GM12891 (cell line): ENCODE measurements at places on chromosomes 3 and 15.

DNA sequence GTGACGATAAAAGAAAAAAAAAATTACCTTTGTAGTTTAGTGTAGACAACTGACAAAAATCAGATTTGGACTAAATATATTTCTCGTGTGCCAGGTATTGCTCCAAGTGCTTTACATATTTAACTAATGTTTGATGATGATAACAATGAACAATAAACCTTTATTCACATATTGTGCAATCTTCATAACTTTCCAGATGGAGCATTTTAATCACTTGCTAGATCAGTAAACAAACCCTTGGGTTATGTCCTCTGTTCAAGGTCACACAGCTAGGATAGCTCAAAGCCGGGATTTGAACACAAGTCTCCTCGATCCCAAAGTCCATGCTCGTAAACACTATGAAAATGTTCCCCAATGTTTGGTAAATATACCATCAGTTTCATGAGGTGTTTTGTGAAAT lies 14.5 kb downstream of the NCEH1 start:
- no peak for DNase-seq

GRCh38 chr15:33860754-33861153 lies 107.5 kb upstream of the CHRM5 start:
- DNase-seq = no peak

DNA sequence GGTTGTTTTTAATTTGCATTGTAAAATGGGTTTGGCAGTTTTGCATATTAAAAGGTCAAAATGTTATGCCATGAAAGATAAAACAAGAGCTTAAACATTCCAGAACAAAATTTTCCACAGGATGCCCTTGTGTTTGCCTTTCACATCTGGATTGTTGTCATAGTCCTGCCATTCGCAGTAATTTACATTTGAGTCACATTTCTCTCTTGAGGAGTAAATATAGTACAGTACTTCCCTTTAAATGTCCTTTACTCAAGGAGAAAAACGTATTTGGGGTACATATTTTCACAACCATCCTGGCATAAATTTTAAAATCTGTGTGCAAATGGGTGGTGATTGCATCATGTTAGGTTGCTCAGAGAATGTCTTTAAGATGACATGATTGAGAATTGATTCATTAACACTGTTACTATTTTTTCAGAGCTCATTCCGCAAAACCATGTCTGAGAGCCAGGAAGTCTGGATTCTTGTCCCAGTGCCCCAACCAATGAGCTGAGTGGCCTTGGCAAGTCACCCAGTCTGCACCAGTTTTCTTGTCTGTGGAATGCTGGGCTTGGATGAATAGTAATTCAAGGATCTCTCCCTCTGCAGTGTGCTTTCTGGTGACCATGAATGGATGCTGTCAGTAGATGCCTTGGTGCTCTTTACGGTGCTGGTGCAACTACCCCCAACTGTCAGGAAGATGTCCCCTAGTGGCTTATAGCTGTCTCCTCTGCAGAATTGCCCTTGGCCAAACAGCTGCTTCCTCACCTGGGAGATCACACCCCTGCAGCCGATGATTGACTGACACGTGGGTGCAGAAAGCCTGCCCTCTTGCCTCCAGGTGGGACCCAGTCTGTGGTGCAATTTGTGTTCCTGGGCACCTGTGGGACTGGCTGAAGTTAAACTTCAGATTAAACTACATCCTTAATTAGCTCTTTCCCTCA lies 43.0 kb downstream of the ABHD5 start:
- no peak for DNase-seq

DNA sequence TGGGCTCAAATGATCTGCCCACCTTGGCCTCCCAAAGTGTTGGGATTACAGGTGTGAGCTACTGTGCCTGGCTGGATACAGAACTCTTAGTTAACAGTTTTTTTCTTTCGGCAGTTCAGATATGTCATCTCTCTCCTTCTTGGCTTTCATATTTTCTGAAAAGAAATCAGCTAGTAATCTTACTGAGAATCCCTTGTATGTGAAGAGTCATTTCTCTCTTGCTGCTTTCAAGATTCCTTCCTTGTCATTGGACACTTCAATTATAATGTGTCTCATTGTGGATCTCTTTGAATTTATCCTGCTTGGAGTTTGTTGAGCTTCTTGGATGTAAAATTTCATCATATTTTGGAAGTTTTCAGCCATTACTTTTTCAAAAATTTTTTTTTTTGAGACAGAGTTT lies 17.0 kb downstream of the TRIM69 start:
- no peak for DNase-seq

DNA sequence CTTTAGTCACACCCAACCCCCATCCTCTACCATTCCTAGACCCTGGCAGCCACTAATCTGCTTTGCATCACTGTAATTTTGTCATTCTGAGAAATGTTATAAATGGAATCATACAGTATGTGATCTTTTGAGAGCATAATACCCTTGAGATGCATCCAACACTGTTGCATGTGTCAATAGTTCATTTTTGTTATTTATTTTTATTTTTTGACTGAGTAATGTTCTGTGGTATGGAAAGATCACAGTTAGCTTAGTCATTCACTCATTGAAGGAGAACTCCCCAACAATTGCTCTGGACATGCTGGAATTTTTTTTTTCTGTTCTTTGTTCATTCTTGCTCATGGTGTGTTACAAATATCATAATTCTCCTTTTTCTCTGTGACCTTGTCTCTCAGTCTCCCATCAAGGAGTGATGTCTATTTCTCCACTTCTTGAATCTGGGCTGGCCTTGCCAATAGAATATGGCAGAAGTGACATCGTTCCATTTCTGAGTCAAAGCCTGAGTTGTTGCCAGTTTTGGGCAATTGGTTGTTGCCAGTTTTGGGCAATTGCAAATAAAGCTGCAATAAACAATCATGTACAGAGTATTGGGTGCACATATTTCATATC lies 6.8 kb upstream of the ADPGK start:
- DNase-seq = no peak

GRCh38 chr3:64773137-64773536 lies 85.3 kb upstream of the ADAMTS9 start:
- DNase-seq = no peak

DNA sequence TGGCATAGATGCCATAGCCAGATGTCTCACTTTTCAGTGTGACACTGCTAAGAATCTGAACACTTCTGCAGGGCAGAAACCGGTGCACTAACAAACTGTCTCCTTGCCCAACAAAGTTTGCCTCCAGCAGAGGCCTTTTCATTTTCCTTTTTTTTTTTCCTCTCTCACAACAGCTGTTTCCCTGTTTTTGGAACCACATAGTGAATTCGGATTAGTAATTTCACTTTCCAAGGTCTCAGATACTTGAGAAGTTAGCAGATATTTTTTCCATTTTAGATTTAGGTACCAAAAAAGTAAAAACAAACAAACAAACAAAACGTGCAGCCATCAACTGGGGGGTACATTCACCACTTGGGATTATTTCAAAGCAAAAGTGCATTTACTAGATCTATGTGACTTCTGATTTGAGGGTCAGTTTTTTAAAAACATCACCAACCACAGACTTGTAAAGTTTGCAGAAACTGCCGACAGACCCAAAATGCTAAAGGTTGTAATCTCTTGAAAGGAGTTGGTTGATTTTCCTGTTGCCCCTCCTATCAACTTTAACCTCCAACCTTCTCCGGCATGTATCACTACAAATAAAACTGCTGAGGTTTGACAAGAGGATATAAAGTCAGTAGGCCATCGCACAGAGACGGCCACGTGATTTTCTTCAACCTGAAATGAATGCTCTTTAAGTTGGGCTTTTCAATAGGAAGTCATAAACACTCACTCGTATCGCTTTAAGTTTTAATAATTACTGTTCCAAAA lies 169.1 kb downstream of the CDIN1 start:
- no peak for DNase-seq

DNA sequence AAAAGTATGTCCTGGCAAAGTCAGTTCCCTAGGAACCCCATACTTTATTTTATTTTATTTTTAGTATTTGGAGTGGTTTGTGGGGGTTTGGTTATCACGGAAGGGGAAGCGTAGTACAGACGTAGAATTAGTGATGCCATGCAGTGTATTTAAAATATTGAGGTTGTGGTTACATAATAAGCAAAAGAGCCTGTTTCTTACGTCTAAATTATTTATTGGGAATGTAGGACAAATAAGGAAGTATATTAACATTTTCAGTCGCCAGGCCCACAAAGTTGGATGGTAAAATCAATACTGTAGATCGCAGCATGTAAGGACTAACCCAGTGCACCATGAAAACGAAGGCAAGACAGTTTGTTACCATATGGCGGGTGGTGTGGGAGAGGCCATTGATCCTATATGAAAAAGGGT lies 558 bp downstream of the DTWD1 start:
- no peak for DNase-seq

GRCh38 chr3:17013050-17013449 lies 128.3 kb downstream of the PLCL2 start:
- no peak for DNase-seq

- no peak for DNase-seq
These were observed 26.0 kb upstream of the MAGEF1 start for GRCh38 chr3:184737641-184738505.

GRCh38 chr3:63578858-63579257 lies 73.6 kb upstream of the SNTN start:
- no peak for DNase-seq

DNA sequence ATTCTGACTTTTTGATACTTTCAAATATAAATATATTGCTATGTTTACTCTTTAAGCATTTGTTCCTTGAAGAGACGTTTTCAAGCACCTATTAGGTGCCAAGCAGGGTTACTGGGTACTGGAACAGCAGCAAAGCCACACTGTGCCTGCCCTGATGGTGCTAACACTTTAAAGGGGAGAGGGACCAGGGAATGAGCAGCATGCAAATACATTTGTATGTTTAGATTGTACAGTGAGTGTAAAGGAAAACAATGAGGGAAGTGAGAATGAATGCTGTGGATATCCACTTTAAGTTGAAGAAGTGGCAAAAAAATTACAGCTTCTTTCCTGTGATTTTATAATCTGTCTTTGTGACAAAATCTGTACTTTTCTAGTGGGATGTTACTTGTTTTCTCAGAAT lies 400.2 kb upstream of the ATP11B start:
- DNase-seq = no peak

DNA sequence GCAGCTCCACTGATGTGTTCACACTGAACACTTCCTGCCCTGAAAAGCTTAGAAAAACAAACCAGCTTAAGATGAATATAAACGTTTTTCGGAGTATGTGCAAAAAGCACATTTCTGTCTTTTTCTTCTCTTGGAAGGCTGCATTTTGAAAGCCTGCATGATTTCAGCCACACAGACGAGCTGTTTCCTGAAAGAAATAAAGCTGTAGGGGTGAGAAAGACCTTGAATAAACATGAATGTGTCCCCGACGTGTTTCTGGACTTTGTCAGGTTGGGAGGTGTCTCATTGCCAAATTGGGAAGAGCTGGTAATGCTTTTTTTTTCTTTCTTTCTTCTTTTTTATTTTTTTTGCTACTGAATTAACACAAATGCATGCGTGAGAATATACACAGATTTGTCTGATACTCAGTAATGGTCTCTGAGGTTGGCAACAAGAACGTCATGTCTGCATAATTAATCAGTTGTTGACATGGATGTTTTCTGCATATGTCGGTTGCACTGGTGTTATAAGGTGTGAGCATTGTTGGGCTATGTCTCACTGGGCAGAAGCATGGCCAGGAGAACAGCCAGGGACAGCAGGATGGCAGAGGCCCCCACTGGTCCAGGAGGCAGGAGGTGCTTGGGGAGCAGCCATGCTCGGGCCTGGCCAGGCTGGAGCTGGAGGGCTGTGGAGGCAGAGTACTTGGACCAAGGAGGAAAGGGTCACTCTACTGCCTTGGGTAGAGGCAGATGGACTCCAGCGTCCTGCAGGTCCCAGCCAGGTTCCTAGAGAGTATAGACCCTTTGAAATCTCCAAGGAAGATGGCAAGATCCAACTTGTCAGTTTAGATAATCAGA lies 39.0 kb downstream of the ADAMTSL3 start:
- DNase-seq = no peak

DNA sequence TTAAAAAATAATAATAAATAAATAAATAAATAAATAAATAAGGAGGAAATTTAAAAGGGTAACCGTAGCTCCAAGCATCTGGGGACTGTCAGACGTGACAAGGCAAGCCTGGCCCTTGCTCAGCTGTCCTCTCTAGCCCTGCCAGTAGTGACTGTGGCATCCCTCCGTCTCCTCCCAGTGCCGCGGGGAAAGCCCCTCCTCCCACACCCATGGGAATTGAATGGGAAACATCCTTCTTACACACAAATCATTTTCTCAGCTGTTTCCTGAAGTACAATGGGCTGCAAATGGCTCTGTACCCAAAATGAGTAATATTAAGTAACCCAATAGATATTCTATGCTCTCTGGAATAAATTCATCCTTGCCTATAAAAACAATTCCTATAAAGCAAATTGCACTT lies 101.6 kb upstream of the RAD18 start:
- DNase-seq = no peak

DNA sequence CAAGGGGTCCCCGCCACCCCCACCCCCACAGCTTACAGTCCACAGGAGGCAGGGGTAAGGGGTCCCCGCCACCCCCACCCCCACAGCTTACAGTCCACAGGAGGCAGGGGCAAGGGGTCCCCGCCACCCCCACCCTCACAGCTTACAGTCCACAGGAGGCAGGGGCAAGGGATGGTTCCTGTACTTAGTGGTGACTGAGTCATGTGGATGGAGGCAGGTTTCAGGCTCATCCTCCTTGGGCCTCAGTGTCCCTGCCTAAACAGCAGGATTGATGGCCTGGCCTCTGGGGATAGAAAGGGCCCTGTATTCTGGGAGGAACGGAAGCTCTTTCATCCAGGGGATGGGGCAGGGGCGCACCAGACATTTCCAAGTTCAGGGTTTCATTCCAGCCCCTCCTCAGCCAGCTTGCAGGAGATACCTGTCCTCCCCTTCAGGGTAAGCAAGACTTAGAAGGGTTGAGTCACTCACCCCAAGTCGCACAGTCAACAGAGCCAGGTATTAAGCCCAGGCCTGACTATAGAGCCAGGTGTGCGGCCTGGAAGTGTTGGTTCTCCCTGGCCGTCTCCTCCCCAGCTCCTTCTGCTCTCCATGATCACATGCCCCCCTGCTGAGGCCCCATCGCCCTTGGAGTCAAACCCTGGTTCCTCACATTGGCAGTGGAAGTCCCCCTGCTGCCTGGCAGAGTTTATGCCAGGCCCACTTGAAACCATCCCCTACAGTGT lies 12.5 kb downstream of the CSK start:
- no peak for DNase-seq

- DNase-seq = no peak
These were observed 19.1 kb downstream of the CSRNP1 start for GRCh38 chr3:39134305-39134704.

DNA sequence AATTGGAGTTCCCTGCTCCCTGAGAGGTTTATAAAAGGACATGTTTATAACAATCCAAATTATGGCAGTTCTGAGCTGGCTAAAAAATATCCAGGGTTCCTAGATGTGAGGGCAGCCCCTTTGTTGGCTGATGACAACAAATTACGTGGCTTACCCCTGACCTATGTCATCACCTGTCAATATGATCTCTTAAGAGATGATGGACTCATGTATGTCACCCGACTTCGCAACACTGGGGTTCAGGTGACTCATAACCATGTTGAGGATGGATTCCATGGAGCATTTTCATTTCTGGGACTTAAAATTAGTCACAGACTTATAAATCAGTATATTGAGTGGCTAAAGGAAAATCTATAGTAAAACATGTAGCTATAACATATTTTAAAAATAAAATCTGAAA lies 13.9 kb downstream of the AADAC start:
- DNase-seq = no peak

GRCh38 chr15:45454814-45455213 lies 67.7 kb downstream of the SLC30A4 start:
- DNase-seq = peak; percentile 60

GRCh38 chr3:184299488-184300377 lies 692 bp downstream of the PSMD2 start:
- DNase-seq = no peak

GRCh38 chr3:51388286-51389029 lies 2.6 kb upstream of the RBM15B start:
- no peak for DNase-seq

GRCh38 chr15:80953001-80953952 lies 36.3 kb downstream of the MESD start:
- DNase-seq = no peak
